Renal pelvis (tissue), 12 donors: ENCODE measurements at places on chromosomes 13 and 19. TPM values are rescaled to one million over a fixed set of nuclear protein-coding genes. Genes with fewer than 3 reads are reported as not detected.

ZNF667 gene
- 13.6 TPM for polyA plus RNA-seq

CLDN10 gene
- polyA plus RNA-seq = 104 TPM

DNA sequence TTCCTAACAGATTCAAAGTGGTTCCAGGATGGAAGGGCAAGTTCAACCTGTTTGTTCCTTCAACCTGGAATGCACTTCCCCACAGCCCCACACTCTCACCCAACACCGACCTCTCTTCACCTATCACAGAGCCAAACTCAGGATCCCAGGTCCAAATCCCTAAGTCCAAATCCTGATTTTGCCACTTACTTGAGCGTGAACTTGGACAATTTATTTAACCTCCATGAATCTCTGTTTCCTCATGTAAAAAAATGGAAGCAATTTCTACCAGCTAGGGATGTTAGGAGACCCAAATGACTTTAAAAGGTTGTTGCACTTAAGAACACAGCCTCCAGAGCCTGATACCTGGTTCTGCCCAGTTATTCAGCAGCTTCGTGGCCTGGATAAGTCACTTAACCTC, 5.4 kb upstream of the IGSF23 start:
- no peak for DNase-seq

DNA sequence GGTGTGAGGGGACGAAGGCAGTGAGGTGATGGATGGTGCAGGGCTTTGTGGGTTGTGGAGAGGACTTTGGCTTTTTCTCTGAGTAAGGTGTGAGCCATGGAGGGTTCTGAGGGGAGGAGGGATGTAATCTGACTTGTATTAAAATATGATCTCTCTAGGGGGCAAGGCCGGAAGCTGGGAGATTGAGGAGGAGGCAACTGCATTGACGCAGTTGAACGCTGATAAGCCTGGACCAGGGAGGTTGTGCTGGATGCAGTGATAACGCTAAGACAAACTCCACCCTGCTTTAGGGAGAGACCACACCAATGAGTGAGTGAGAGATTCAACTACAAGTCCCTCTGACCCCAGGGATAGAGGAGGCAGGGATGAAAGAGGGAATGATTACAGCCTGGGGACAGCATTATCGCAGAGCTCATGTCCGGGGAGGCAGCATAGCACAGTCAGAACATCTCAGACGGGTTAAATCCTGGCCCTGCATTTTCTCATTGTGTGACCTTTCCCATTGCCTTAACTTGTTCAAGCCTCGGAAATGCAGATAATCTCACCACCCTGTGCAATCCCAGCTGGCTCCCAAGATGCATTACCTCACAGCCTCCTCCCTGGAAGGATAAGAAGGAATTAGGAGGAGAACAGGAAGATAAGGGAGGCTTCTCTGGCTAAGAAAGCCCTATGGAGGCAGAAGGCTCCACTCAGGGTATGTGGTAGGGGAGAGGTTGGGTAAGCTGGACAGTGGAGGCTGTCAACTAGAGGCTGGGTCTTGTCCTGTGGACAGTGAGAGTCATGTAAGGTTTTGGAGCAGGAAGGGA, 124.2 kb downstream of the CACNA1A start:
- no peak for DNase-seq

GRCh38 chr13:95496485-95496884, 56.0 kb upstream of the CLDN10 start:
- no peak for DNase-seq

- no peak for DNase-seq
Observed at GRCh38 chr13:94345374-94346195, 133.9 kb downstream of the DCT start.

PRKACA gene
- 103 TPM for polyA plus RNA-seq

DNA sequence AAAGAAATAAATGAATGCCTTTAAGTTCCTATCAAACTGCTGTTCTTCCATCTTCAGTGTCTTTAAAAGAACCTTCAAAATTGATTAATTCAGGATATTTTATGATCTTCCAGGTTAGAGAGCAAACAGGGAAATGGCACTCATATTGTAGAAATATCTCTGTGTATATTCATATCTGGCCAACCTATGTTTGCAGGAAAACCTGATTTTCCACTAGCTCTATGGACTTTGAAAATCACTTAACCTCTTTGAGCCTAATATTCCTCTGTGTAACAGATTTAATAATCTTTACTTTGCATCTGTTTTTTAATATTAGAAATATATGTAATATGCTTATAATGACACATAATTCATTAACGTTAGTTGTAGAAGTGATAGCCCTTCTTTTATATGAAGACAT, 227.7 kb upstream of the ATXN8OS start:
- DNase-seq = no peak

CDC42EP5 gene
- polyA plus RNA-seq = 46.5 TPM

FPR3 gene
- 0.21 TPM for polyA plus RNA-seq

PCDH8 gene
- not detected for polyA plus RNA-seq

DNA sequence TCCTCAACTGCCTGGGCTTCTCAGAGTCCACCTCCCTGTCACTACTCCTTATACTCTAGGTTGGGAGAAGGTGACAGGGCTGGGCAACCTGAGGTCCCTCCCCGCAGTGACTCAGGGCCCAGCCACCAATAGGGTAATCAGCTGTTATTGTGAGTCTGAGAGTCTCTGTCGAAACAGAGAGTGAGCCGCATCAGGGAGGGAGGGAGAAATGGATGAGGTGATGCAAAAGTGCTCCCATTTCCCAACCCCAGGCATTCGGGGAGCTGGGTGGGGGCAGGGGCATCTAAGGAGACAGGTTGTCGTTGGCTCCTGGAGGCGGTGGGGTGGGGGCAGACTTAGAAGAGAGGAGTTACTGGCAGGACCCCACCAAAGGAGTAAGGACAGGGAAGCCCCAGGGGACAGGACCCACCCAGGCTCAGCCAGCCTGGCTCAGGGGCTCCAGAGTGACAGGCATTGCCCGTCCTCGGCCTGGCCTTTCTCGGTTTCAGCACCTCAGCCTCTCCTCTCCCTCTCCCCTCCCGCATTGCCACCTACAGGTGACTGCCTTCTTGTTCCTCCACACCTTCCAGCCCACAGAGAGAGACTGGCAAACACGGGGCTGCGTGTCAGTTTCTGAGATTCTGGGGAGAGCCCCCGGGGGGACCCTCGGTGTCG, at the start of gene DMKN:
DMKN (minus strand) TSS at position 22 of the 654 bp plus-strand sequence. CDS start 174 bp downstream, outside the sequence.
- DNase-seq = no peak

- no peak for DNase-seq
Observed at GRCh38 chr19:34041925-34042521, 130.3 kb upstream of the LSM14A start.

GRCh38 chr13:48533961-48534600, 1.2 kb upstream of the RCBTB2 start:
- no peak for DNase-seq

ZNF471 gene
- polyA plus RNA-seq = 16.0 TPM

- no peak for DNase-seq
Observed at GRCh38 chr19:31160336-31160926, 188.8 kb downstream of the TSHZ3 start.

GRCh38 chr13:24727731-24728601, 36.0 kb upstream of the RNF17 start:
- DNase-seq = peak; percentile 69

GRCh38 chr19:43957891-43958290, 6.9 kb downstream of the ZNF221 start:
- DNase-seq = no peak

- no peak for DNase-seq
Observed at GRCh38 chr13:113650731-113651148, 7.3 kb downstream of the ATP4B start.

DNA sequence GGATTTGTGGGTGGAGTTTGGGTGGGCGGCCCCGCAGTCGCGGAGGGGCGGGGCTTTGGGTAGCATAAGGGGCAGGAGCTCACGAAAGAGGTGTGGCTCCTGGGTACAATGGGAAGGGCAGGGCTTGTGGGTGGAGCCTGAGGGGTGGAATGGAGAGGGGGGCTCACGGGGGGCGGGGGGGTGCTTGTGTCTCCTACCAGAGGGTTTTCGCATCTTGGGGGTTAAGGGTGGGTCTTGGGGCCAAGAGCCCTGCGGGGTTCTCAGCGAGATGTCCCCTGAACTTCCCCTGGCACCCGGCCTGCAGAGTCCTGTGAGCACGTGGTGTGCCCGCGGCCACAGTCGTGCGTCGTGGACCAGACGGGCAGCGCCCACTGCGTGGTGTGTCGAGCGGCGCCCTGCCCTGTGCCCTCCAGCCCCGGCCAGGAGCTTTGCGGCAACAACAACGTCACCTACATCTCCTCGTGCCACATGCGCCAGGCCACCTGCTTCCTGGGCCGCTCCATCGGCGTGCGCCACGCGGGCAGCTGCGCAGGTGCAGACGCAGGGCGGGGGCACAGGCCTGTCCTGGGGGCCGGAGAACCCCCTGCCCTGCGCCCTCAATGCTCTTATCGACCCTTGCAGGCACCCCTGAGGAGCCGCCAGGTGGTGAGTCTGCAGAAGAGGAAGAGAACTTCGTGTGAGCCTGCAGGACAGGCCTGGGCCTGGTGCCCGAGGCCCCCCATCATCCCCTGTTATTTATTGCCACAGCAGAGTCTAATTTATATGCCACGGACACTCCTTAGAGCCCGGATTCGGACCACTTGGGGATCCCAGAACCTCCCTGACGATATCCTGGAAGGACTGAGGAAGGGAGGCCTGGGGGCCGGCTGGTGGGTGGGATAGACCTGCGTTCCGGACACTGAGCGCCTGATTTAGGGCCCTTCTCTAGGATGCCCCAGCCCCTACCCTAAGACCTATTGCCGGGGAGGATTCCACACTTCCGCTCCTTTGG, 5.1 kb downstream of the FSTL3 start:
- DNase-seq = no peak

DNA sequence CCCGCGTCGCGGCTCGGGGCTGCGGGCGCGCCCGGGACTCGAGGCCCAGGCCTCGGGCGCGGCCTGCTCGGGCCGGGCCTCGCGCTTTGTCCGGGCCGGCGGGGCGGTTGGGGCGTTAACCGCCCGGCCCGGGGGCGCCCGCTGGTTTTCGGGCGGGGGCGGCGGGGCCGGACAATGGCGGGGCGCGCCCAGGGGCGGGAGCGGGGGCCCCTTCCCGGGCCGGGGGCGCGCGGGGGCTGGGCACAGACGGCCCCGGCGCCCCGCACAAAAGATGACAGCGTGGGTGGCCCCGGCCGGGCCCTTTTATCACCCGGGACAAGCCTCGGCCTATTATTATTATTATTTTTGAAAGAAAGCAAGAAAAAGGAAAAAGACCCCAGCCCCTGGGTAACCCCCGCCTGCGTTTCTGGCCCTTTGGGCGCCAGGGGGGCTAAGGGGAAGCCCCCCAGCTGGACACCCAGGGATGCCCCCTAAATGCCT, 419 bp downstream of the KDM4B start:
- DNase-seq = no peak

OR7D2 gene
- polyA plus RNA-seq = 0.06 TPM

GRCh38 chr19:17125062-17125727, 49.6 kb downstream of the MYO9B start:
- no peak for DNase-seq

ADGRE2 gene
- 0.48 TPM for polyA plus RNA-seq

- no peak for DNase-seq
Observed at GRCh38 chr19:40217934-40218890, at the start of gene TTC9B. TSS of gene TTC9B (minus strand) at chr19:40218384. CDS start at chr19:40218381, 3 bp downstream.

- DNase-seq = no peak
Observed at GRCh38 chr13:73272831-73273230, 214.0 kb downstream of the KLF5 start.

- DNase-seq = no peak
Observed at GRCh38 chr13:106087201-106087600, 448.3 kb downstream of the EFNB2 start.

DNA sequence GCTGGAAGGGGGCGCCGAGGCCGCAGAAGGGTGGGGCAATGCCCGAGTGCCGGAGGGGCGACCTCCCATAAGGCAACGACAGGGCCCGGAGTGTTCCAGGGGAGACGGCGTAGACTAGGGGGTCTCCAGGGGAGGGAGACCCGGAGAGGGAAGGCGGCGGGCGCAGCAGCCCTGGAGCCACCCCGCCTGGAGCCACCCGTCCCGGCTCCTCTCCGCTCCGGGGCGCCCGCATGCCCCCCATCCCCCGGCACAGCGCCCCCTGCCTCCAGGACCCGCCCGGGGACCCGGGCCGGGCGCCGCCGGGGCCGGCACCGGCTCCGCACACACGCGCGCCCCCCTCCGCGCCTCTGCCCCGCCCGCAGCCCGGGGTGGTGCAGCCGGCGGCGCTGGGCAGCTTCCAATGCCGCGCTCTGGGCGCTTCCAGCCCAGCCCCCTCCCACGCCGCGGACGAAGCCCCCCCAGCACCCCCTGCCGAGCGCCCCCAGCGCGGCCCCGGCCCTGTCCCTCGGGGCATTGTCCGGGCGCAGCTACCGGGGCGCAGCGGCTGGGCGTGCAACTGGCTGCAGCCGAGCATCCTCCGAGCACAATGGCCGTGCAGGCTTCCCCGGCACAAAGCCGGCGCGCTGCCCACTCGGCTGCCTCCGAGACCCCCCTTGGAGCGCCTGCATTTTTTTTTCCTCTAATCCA, 519 bp downstream of the PTPRS start:
- no peak for DNase-seq

GRCh38 chr13:99977912-99978798, 3.4 kb upstream of the ZIC2 start:
- no peak for DNase-seq

MAB21L1 gene
- 0.08 TPM for polyA plus RNA-seq

GRCh38 chr13:42808341-42808940, 27.1 kb downstream of the FAM216B start:
- DNase-seq = no peak

GRCh38 chr13:65783383-65783782, 1446.8 kb downstream of the PCDH9 start:
- DNase-seq = no peak

DNA sequence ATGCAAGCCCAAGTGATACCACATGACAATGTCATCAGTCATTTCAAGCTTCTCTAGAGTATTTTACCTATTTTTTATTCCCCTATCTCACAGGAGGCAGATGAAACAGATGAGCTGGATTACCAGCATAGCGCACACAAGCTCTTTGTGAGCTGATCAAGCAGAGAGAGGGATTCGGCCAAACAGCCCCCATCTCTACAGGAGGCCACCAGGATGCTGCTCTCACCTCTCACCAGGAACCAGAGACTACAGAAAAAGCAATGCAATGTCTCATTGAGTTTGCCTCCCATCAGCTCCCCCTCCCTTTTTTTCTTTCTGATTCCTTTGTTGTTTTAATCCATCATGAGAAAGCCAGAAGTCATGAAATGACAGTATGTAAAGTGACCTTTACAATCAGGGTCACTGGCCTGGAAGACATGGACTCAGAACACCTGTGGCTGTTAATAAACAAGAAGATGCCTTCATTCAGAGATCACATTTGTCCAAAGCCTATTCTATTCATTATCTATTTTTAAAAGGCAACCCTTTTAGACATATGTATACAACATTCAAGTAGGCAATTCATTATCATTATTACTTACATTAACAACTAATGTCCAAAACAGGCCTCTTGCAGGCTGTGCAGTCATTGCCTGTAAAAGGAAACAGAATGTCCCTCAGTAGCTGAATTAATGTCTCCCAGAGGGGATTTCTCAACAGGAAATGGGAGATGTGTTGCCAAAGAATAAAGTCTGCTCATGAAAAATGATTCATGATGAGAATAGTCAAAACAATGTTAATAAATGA, 656.6 kb downstream of the TBC1D4 start:
- DNase-seq = peak; percentile 30

DNA sequence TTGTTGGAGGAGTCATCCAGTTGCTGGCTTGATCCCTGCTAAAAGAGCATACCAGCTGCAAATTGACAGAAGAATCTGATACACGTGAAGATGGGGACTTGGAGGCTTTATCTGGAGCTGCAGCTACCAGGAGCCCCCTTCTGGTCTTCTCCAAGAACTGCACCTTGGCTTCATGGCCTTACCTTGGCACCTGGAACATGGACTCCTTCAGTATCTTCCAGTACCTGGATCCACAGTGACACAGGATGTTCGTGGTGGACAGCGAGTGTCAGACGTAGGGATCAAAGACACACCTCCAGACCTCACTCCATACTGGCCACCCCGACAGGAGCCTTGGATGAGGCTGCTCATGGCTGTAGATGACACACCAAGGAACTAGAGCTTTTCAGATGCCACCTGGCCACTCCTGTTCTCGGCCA, 9.9 kb upstream of the ACSBG2 start:
- DNase-seq = no peak
